Endothelial cell (in vitro differentiated cells): ENCODE measurements at places on chromosomes 1 and 21.

- DNase-seq, result no peak
These were observed 4.5 kb downstream of the NCMAP start for GRCh38 chr1:24560361-24560760.

DNA sequence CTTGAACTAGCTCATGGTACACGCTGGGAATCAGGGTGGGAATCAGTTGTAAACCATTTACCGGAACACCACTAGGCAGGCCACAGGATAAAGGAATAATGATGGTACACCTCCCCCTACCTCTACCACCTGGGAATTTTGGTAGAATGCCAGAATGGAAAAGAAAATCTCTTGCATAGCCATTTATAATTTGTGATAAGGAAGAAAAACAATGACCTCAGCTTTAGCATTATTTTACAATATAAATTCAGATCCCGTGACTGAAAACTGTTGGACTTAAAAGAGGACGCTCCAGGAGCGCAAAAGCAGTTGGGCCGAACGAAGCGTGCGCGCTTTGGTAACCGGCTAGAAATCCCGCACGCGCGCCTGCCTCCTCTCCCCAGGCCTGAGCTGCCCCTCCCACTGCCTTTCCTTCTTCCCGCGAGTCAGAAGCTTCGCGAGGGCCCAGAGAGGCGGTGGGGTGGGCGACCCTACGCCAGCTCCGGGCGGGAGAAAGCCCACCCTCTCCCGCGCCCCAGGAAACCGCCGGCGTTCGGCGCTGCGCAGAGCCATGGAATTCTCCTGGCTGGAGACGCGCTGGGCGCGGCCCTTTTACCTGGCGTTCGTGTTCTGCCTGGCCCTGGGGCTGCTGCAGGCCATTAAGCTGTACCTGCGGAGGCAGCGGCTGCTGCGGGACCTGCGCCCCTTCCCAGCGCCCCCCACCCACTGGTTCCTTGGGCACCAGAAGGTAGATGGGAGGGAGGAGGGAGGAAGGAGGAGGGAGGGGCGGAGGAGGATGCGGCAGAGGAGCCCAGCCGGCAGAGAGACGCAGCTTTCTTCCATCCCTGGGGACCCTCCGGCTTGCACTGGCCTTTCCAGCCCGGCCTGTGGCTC is at the start of gene CYP4X1:
Gene CYP4X1, plus strand, starts transcription at position 402 of the 873 bp plus-strand sequence. Its CDS starts 149 bp downstream, at position 551.
- DNase-seq, result peak; percentile 18

DNA sequence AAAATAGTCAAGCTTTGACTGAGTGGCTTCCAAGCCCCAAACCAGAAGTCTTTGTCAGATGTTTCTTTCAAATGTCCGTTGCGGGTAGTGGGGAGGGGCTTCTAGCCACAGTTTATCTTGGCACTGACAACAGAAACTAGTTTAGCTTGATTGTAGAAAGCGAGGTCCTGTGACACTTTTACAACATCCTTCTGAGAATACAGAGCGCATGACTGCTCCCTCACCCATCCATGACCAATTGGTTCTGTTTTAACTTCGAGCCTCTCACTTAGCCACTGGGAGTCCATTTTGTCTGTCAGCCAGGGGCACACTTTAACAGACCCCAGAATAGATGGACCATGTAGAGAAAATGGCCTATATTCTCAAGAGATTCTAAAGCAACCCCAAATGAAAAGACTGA is 199.2 kb upstream of the ST6GALNAC5 start:
- no peak for DNase-seq

- no peak for DNase-seq
These were observed 569.3 kb upstream of the NEGR1 start for GRCh38 chr1:72851597-72851996.

GRCh38 chr1:160048335-160048734 is 16.5 kb upstream of the PIGM start:
- DNase-seq, result no peak

DNA sequence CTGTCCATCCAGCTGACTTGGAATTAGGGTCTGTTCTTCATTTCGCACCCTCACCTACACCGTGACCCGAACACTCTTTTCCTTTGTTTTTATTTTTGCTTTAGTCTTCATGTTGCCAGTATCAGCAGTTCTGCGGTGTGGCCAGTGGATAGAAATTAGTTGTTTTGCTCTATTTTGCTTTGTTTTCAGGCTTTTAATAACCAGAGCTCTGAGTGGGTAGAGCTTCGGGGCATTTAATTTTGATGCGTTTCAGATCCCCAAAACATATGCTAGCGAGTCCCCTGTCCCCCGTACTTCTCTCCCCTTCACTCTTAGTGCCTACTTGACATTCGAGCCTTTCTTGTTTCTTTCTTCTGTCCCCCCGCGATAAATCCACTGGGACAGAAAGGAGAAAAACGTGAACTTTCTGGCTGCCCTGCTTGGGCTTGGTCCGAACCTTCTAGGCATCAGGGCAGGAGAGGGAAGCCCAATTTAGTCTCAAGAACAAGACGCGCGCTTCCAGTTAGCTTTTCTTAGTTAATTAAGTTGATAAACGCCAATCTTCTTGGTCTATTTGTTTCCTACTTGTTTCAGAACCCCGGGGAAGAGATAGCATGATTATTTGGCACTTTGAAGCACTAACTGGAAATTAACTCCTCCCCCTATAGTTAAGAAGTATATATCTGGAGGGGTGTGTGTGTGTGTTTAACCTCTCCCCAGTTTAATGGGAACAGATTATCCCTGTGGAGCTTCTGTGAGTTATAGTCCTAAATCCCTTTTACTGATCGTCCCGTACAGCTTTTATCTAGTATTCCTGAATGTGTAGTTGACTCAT is 839 bp downstream of the SWT1 start:
- DNase-seq, result no peak

- DNase-seq, result no peak
These were observed 31.4 kb downstream of the SLC44A3 start for GRCh38 chr1:94851571-94851970.

DNA sequence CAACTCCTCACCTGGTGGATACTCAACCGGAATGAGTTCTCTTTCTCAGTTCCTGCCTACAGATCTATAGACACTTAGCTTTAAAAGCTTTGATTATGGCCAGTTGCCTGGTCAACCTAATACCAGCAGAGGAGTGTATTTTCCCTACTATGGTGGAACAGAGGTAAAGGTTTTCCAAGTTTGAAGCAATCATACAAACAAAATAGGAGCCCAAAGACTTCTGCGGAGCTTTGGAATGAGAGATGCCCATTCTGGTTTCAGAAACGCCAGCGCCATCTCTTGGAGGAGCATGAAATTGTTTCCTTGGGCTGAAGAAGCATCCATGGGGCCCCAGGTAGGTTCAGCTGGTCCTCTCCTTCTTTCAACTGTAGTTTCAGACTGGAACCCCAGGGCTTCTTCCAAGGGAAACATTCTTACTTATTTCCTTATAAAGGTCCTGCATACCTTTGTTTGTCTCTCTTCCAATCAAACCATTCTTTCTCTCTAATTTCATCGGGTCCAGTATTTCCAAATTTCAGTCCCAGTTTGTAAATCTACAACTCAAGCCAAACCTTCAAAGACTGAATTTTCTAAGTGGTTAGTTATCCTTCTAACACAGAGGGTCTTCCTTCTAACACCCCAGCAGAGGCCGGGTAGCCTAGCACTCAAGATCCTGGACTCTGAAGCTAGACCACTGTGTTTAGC is 95.9 kb downstream of the KCNJ15 start:
- peak; percentile 81 for DNase-seq

DNA sequence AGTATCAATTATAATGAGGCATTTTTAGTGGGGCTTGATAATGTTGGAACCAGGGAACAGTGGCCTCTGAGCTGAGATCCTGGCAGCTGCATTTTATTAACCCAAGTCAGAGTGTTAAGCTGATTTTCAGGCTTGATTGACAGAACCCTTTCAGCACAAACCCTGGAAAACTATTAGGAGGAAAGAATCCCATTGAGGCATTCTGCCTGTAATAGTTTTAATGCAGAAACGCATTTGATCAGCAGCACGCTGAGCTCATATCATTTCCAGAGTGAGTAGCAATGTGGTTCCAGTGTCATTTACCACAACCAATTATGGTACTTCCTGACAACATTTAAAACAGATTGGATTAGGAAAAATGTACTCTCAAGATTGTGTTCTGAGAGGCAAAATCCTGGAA is 78.3 kb upstream of the BARHL2 start:
- DNase-seq, result no peak

DNA sequence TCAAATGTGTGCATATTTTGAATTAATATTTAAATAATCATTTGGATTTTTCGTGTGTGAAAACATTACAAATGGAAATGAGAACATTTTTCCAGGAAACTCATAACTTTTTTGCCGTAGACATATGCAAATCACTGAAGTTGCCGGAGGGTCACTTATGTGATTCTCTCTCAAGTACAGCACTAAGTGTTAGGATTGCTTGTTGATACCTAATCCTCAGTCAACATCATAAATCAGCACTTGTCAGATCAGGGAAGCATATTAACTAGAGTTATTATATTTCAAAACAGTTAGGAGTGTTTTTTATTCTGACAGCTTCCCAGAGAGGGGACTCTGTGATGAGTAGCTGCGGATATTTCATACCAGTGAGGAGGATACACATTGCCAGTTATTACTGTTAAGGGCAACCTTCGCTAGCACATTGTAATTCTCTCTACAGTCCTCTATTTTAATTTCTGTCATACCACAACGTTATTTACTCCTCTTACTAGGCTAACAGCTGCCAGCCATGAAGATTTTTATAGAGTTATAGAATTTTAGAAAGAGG is 41.5 kb downstream of the NCAM2 start:
- DNase-seq, result no peak

GRCh38 chr1:64962441-64962840 is 3.9 kb downstream of the JAK1 start:
- DNase-seq, result no peak

- no peak for DNase-seq
These were observed 12.1 kb downstream of the CENPF start for GRCh38 chr1:214615109-214615508.

- peak; percentile 54 for DNase-seq
These were observed at the start of gene SLX9 for GRCh38 chr21:44939532-44940115. TSS of gene SLX9 (plus strand) at chr21:44940029. CDS start at chr21:44940058, 29 bp downstream.

- peak; percentile 73 for DNase-seq
These were observed 61.8 kb upstream of the NBL1 start for GRCh38 chr1:19582318-19582717.

- DNase-seq, result no peak
These were observed 54.6 kb downstream of the MATN1 start for GRCh38 chr1:30668546-30669327.

- DNase-seq, result peak; percentile 99
These were observed at the start of gene ATP1A1 for GRCh38 chr1:116372651-116373430. TSS of gene ATP1A1 (plus strand) at chr1:116373244. CDS start at chr1:116373512, 268 bp downstream.

- no peak for DNase-seq
These were observed 3.6 kb downstream of the CAP1 start for GRCh38 chr1:40044110-40044509.

DNA sequence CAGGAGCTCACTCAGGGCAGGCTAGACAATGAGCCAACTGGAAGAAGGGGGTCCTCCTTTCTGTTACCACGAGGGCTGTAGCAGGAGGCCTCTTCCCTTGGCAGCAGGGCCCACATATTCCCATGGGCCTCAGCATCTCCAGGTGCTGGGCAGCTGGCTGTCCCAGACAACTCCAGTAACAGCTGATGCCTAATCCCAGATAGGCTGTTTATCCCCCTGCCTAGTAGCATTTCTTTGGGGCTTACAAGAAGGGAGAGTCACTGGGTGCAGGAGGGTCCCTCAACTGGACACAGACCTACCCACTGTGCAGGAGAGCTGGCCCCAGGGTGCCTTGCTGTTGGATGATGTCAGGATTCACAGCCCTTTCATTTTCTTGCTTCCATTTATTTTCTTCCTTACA is 278.2 kb downstream of the DSCAM start:
- DNase-seq, result no peak

DNA sequence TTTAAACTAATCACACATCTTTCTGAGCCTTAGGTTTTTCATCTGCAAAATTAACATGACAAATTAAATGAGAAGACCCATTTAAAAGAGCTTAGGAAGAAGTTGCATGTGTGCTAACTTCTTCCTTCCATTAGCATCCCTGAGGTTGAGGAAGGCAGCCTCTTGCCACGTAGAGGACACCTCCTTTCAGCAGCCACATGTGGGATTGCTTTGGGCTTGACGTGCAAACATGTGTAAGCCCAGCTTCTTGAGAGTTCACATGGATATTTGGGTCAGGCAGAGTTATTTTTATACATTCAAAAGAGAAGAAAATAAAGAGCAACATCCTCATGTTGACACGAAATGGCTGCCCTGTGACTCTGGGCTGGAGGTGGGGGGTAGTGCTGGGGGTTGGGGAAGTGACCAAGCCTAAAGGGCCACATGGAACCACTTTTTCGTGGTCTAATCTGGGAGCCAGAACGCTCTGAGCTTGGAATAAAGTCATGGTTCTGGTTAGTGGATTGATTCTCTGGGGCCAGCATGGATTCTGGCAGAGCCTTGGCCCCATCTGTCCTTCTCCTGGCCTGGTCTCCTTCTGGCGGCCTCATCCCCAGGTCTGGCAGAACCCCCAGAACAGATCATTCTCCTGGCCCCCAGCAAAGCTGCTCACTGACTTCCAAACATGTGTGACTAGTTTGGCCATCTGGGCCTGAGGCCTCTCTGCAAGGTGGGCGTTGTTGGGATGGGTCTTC is 137.1 kb upstream of the USP24 start:
- DNase-seq, result no peak

DNA sequence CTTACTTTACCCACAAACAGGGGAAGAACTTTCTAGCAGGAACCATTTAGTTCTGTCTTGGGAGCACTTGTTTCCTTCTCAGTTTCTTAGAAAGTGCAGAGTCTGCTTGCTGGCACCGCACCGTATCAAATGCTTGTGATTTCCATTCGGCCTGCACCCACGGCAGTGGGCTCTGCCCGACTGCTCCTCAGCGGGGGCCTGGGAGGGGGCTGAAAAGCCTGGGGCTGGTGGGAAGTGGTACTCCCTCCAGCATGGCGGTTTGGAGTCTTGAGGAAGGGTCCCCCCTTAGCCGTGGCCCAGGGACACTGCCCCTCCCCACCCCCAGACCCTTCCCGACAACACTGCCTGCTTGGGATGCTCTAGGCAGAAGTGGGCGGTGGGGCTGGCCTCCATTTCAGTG is 57.0 kb downstream of the KIF26B start:
- DNase-seq, result no peak

- no peak for DNase-seq
These were observed 23.4 kb downstream of the BCAR3 start for GRCh38 chr1:93658188-93658587.
